ENCODE measurements at places on chromosomes 7 and 10.
A peak's percentile ranks its signal among the peaks of the same experiment; 100 is the strongest.

DNA sequence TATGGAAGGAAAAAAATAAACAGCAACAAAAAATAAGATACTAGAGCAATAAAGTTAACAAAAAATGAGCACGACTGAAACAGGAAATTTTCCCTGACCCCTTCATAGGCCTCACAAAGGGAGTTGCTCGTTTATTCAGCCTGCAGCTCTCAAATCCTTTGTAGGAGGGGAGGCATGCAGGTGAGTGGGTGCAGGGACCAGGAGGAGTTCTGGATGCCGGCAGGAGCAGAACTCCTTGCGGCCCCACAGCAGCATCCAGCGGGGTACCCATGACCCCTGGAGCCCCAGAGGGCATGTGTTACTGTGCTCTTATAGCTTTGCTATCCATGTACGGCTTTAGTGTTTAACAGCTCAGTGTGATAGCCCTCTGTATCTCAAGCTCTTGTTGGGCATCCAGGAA, 5.8 kb downstream of the TAS2R39 start:
- no peak for DNase-seq

DNA sequence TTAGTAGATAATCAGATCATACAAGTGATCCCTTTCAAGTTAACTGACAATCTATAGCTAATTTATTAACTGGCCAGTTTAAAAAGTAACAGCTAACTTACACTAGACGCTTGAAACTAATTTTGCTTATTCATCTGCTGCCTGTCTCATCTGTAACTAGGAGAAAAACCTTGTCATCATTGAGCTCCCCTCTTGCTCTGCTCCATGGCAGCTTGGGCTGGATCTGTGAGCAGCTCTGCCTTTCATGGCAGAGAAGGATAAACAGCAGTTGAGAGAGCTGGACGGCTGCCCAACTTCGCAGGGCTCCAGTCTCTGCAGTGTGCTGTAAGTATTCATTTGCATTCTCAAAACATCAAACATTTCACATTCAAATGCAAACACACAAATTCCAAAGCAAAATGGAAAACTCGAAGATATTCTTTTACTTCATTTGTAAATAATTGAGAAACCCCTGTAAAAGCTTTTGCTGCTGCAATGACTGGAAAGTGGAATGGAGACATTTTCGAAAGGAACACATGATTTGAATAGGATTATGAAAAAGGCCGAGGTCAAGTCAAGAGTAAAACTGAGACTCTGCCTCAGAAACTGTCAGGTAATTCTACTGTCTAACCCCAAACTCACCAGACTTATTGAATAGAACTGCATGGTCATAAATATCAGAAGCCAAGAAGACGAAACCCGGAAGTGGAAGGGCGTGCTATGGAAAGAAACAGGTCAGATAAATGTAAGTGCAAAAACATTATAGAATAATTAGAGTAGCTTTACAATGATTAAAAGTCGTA, 17.6 kb downstream of the SLC35B4 start:
- no peak for DNase-seq

DNA sequence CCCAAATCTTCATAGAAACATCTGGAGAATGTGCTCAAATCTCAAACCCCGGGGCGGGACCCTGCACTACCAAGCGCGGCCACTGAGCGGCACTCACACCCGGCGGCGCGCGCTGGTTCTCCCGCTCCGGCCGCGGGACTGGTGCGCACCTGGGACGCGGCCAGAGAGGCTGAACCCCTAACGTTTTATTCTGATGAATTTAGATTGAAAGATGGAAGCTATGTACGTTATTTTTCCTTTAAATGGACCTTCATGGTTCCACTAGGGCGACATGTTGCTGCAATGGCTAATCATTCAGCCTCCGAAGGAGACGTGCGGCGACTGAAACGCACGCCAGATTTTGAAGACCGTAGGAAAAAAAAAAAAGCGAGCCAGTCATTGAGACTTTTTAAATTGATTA, 107.0 kb upstream of the INSIG1 start:
- DNase-seq, result no peak

DNA sequence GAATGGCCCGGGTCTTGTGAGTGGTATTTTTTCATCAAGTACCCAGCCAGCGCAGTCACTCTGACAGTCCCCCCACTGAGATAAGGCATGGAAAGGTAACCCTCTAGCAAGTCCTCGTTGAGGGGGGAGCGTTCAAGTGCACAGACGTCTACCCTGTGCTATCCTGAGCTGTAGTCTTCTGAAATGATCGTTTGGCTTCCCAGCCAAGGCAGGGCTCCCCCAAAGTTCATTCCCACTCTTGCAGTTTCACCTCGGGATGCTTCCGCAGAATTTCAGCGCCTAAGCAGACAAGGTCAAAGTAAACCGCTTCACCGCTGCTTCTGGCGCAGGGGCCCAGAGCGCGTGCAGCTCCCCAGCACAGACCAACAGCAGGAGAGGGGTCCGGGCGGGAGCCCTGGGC, 1.8 kb downstream of the INSYN2A start:
- DNase-seq, result no peak

DNA sequence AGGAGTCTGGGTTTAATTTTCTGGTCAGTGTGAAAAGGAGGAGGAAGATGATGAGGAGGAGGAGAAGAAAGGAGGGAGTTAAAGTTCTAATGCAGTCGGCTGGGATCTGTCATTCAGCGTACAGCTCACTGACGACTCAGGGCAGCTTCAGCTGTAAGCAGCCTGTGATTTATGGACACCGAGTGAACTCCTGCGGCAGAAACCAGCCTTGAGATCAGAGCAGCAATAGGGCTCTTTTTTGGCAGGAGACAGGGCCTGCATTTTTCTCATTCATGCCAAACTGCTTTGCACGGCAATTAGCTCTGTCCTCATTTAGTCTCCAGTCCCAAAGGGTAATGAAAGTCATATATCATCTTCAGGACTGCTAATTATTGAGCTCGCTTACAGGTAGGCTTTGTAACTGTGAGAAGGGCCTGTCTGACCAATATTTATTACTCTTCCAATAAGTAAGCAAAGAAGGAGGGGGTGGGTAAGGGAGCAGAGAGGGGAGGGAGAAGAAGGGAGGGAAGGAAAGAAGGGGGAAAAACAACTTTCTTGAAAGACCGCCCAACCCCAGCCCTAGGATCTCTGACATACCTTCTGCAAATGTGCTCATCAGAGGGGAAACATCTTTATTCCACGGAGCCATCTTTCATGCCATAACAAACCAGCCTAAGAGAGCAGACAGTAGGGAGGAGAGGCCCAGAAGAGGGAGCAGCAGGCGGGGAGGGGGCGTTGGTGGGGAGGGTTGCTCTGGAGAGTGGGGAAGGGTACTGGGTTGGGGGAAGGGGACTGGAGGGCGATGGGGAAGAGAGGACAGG, 48.1 kb upstream of the COMTD1 start:
- DNase-seq, result peak; percentile 41

GRCh38 chr10:28095791-28096378, 97.0 kb upstream of the ODAD2 start:
- DNase-seq, result no peak

DNA sequence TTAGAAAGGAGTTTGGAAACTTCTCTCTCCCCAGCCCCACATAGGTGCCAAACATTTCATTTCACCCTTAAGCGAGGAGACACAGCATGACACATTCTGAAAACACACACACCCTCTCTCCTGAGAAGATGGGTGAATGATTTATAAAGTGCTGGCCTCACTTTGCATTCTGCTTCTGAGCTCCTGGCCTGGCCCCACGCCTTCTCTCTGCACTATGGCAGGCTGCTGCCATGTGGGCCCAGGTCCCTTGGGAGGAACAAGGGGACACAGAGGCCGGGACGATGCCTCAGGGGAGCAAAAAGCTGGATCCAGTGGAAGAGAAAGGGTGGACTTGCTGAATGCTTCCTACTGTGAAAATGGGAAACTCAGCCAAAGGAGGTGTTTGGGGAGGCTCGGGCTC, 56.0 kb downstream of the CPXM2 start:
- DNase-seq, result no peak

DNA sequence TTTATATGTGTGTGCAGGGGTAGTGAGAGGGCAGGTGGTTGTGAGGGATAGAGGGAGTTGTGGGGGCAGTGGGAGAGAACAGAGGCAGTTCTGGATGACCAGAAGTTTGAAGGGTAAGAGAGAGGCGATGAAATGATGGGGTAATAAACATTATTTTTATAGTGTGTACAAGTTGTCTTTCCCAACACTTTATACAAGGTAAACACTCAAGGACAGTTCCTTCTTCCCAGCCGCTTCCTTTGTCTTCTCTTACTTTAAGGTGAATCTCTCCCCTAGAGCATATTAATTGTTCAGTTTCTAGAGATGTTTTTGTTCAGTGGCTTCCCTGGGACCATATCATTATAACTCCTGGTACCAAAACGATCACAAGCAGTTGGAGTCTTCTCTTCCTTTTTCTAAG, 475.8 kb downstream of the PLXNA4 start:
- no peak for DNase-seq

DNA sequence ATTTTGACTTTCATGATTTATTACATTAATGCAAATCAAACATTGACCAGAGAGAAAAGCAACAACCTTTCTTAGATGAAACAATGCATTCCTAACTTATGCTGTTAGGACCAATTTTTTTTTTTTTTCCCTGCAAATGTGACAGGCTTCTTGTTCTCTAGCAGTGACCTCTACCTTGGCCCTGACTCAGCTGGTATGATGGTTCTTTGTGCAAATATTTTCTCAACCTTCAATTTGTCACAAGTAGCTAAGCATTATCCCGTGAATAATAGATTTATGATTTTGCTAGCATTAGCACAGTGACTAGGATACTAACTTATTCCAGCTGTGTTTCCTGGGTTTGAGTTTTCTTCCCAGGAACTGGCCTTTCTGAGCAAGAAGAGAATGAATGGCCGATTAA, 64.9 kb downstream of the PPP1R9A start:
- DNase-seq, result peak; percentile 59
